Inflammatory macrophage treated with lipopolysaccharide for 4 hours (primary cell): ENCODE measurements at places on chromosomes 2 and 18.

DNA sequence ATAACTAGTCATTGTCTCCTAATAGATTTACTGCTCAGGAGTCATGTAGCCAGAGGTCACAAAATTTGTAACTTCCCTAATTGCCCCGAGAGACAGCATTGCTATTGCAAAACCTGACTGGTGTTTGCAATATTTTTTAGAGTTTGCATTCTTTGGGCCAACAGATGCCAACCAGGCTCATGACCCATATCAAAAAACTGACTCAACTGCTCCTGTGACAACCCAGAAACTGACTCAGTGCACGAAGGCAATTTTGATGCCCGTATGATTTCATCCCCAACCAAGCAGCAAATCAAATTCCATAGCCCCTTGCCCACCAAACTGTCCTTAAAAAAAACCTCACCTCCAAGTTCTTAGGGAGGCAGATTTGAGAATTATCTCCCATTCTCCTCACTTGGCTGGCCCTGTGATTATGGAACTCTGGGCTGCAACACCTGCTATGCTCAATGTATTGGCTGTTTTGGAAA lies 951.3 kb downstream of the TSN start:
- DNase-seq: peak; percentile 41

GRCh38 chr2:11967946-11968465 lies 221.6 kb downstream of the LPIN1 start:
- no peak for DNase-seq

DNA sequence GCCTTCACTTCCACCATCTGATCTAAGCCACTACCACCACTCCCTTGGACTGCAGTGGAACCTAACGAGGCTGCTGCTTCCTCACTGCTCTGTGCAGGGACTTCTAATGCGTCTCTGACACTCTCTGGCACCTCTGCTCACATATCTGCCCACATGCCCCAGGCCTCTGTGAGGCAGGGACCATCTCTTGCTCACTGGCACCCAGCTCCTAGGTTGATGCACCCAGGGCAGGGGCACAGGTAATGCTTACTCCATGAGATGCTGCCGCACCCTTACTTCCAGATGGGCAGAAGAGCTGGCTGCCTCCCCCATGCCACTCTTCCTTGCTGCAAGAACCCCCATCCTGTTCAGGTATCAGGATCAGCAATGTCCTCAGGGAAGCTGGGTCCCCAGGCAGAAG lies 294.0 kb upstream of the HS6ST1 start:
- DNase-seq: no peak

GRCh38 chr18:65380571-65380970 lies 370.2 kb upstream of the CDH7 start:
- DNase-seq: no peak

DNA sequence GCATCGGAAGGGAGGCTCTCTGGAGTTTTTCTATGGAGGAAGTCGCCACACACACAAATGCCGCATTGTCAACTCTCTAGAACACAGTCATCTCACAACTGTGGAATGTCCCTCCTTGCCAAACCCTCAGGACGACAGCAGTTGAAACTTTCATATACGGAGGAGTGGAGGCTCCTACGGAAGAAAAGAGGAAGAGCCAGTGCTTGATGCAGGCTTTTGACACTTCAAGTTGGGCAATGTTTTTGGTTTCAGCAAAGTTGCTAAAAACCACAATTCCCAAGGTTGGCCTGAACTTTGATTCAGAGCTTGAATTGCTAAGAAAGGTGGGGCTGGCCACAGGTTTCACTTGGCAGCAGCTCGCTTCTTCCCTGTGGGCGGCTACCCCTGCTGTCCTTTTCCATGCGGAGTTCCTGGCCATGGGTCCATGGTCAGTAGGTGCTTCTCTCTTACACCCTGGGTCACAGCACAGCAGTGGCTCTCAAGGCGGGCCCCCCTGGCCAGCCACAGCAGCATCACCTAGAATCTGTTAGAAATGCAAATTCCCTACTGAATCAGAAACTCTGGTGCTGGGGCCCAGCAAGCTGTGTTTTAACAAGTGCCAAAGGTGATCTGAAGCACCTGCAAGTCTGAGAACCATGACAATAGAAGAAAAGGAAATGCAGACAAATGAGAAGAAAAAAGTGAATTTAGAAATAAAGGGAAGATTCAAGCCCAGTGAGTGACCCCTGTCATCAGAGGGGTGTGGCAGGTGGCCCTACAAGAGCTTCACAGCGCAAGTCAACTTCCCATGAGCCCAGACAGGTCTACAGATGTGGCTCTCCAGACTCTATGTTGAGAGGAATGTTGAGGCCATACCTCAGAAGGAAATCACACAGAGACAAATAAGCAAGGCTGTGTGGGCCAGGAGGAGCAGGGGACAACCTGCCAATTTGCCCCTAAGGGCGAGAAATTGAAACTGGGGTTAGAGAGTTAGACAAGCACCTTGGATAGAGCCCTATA lies 856.4 kb downstream of the RNF144A start:
- peak; percentile 99 for DNase-seq

DNA sequence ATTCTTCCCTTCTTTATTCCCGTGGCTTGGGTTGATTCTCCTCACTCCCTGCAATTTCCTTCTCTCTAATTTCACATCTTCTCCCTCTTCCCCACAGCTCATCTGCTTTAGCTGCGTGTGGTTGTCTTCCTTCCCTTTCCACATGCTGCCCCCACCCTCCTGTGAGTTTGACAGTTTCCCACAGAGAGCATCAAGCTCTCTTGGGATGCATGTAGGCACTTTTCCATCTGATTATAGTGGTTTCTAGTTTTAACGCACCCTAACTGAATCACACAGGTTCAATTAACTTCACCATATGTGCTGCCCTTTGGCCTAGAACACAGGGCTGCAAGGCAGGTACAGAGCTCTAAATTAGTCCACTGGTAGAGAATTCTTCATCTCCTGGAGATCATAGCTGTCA lies 110.5 kb downstream of the TACR1 start:
- DNase-seq: no peak

GRCh38 chr18:24923138-24923537 lies 428.8 kb downstream of the ZNF521 start:
- DNase-seq: no peak

GRCh38 chr2:76639171-76639680 lies 883.0 kb downstream of the LRRTM4 start:
- DNase-seq: no peak

GRCh38 chr2:217429981-217430500 lies 570.2 kb upstream of the TNP1 start:
- DNase-seq: no peak

DNA sequence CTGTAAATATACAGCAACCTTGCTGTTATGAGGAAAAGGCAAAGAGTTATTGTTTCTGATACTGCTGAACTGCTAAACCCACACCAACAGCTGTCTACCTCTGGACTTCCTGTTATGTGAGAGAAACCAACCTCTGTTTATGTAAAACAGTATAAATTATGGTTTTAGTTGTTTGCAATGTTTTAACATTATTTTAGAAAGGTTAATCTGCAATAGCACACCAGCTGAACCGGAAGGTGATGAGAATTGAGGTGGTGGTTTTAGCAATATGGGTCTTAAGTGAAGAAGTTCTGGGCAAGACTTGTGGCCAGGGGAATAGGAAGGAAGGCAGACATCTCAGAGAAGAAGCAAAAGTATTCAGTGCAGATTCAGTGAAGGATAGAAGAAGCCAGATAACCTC lies 237.8 kb downstream of the PLCL1 start:
- no peak for DNase-seq

GRCh38 chr2:171626949-171627348 lies 60.3 kb upstream of the DYNC1I2 start:
- DNase-seq: no peak

- no peak for DNase-seq
Measured at GRCh38 chr18:74370115-74370514, 54.5 kb downstream of the C18orf63 start.

- no peak for DNase-seq
Measured at GRCh38 chr2:109124982-109125592, 3.9 kb upstream of the SH3RF3 start.

- DNase-seq: no peak
Measured at GRCh38 chr2:182870227-182870626, 3.8 kb upstream of the FRZB start.

- no peak for DNase-seq
Measured at GRCh38 chr2:207327513-207327912, 161.8 kb upstream of the KLF7 start.

GRCh38 chr18:44712025-44712424 lies 31.3 kb downstream of the SETBP1 start:
- DNase-seq: no peak

- DNase-seq: peak; percentile 21
Measured at GRCh38 chr18:57803103-57803969, at the start of gene ATP8B1. Gene ATP8B1 (minus strand): TSS chr18:57803315. CDS start chr18:57731807, 71,508 bp downstream.

DNA sequence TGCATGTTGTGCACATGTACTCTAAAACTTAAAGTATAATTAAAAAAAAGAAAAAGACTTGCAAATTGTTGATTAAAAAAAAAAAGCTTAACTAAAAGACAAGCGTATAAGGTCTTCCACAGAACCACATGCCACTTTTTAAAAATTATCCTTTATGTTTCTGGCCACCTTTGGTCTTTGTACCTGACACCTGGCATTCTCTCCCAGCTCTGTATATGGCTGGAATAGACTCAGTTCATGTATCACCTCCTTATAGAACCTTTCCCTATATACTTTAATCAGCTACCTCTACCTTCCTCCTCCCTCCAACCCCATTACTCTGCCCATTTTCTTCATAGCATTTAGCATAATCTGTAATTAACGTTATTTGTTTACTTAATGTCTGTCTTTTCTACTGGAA lies 32.6 kb downstream of the HYCC2 start:
- DNase-seq: no peak

DNA sequence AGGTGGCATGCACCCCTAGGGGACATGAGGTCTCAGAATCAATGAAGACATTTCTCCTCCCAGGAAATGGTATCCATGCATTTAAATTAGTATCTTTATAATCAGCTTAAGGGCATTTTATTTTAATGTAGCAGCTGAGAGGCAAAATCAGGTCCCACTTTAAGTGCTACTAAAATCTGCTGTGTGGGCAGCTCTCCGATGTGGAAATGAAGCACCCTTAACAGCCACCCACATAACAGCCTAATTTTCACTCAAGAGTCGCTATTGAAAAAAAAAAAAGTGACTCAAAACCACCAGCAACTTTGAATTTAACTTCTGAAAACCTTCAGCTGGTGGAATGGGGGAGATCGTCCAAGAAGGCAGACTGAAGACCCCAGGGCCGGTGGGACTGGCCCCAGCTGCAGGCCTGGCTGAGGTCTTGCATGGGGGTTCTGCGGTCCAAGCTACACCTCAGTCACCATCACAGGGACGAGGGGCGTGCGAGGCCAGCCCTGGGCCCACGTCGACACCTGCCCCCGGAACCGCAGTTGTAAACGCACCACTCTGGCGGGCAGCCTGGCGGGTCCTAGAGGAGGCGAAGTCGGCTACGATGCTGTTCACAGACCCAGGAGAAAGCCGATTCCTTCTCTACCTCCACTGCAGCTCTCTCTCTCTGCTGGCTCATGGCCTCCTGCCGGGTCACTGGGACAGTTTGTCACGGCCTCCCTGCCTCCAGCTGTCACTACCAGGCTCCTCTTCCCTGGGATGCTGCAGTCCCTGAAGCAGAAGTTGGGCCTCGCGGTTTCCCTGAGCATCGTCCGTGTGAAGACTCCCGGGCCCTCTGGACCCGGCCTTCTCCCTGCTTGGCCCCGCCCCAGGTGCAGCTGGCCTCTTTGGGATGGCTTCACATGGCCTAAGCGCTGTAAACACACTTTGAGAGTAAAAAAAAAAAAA lies 111.9 kb downstream of the KCNF1 start:
- DNase-seq: no peak

DNA sequence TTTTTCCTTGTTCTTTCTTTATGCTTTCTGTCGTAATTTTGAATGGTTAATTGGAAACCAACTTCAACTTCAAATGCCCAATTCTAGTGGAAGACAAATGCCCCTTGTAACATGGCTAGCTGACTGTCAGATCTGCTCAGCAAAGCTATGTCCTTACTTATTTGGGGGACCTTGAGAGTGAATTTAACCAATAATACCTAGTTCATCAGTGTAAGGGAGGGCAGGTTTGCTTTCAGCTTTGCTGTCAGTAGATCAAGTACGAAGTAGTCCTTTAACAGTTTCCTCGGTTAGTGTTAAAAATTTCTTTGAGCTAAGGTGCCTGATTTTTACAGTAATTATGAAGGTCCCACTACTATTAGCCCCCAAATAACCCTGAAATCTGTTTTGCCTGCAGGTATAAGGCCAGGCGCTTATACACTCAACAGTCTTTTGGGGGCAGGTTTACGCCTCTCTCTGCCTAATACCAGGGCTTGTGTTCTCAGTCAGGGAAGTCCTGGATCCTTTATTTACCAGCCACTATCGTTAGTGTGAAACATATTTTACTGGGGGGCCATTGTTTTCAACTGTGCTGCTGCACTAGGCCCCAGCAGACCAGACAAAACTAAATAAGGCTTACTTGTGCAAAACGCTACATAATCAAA lies 165.1 kb upstream of the KCNJ3 start:
- DNase-seq: no peak

- DNase-seq: no peak
Measured at GRCh38 chr18:32280188-32280783, 90.4 kb downstream of the MEP1B start.

- DNase-seq: no peak
Measured at GRCh38 chr2:226211439-226211838, 588.2 kb downstream of the IRS1 start.

GRCh38 chr2:75204833-75205232 lies 5.5 kb upstream of the TACR1 start:
- DNase-seq: no peak

GRCh38 chr2:68562934-68563333 lies 80.4 kb upstream of the PROKR1 start:
- DNase-seq: no peak

DNA sequence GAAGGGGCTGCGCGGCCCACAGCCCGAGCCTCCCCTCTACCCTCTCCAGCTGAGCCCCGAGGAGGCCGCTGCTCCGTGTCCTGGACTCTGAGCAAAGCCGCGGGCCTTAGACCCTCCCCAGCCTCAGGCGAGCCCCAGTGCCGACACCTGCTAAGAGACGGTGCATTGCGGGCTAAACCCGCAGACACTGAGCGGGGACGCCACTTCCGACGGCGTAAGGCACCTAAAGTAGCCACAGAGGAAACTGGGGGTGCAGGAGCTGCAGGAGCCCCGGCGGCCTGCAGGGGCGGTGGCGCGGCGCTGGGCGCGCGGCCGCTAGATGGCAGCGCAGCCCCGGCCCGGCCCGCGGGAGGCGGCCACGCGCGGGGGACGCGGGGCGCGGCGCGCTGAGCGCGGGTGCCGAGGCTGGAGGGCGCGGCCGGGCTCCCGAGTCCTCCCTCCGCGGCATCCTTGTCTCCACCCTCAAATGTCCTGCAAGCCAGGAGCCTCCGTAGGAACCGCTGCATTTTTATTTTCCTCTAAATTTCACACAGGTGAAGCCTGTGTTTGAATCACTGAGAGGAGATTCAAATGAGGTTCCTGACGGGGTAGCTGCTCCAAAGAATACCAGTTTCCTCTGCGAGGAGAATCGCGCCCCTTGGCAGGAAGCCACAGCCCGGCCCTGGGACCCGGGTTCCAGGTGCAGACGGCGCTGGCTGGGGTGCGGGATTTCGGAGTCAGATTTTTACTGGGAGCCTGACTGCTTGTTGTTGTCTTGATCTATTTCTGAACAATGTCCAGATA lies 650.5 kb downstream of the GALR1 start:
- peak; percentile 42 for DNase-seq

- DNase-seq: no peak
Measured at GRCh38 chr2:147543056-147543455, 301.8 kb upstream of the ACVR2A start.
